ENCODE measurements at places on chromosomes 6 and 20.

DNA sequence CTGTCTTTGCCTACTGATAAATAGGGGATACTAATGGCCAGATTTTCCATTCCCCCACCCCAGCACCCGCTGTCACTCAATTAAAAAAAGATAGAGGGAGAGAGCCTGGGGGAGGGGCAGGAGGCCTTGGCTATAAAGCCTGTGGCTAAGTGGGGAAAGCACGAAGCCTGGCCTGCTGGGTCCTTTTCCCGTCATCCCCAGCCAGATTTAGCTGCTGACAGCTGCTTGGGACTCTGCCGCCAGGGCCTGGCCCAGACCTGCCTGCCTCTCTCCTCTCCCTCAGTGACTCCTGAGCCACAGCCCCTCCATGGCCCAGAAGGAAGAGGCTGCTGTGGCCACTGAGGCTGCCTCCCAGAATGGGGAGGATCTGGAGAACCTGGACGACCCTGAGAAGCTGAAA is at the start of gene APOBEC2:
Gene APOBEC2 (plus strand): TSS at position 162 of the 400 bp plus-strand sequence. CDS start 146 bp downstream, at position 308.
- no peak for DNase-seq

- DNase-seq = no peak
Observed at GRCh38 chr6:1962201-1962600, 283.2 kb downstream of the GMDS start.

GRCh38 chr6:101741474-101742171 is 348.1 kb downstream of the GRIK2 start:
- no peak for DNase-seq

- no peak for DNase-seq
Observed at GRCh38 chr6:36487698-36488097, 44.9 kb downstream of the KCTD20 start.

- DNase-seq = no peak
Observed at GRCh38 chr6:169791721-169792131, 40.3 kb downstream of the ERMARD start.

DNA sequence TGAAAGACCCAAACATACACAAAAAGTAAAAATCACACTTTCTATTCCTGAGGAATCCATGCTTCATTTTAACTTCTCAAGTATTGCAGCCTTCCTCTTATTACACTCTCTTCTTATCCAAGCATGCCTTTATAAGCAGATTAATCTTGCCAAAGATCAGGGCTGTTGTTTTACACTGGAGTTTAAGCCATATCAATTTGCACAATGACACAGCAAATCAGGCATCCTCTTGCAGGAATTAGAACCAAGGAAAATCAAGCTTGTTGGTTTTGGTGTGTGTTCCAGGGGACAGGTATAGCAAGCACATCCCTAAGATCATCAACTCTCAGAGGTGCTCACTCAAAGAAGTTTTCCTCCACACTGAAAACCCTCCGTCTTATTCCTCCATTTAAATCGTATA is 69.5 kb downstream of the CYP39A1 start:
- no peak for DNase-seq

- no peak for DNase-seq
Observed at GRCh38 chr20:43947316-43947710, 32.7 kb downstream of the TOX2 start.

GRCh38 chr6:163199371-163199770 is 215.1 kb upstream of the QKI start:
- DNase-seq = no peak

- no peak for DNase-seq
Observed at GRCh38 chr6:36615018-36615761, 21.0 kb downstream of the SRSF3 start.

DNA sequence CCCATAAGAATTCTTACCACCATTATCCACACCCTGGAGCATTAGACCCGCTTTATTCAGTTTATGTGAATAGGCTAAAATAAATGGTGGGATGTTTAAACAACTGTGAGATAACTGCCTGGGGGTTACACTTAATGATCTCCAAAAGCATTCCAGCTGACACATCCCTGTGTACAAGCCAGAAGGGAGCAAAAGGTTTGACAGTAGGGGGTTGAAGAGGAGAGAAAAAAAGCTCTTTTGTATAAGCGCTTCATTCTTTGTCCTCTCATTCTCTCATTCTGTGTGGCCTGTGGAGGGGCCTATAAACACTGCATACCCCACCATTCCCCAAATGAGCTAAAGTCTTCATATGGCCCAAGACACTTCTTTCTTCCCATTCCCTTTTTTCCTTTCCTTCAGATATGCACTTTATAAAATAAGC is 30.8 kb upstream of the COL21A1 start:
- DNase-seq = no peak

- no peak for DNase-seq
Observed at GRCh38 chr6:10510592-10511367, 10.4 kb upstream of the GCNT2 start.

- DNase-seq = no peak
Observed at GRCh38 chr6:39218868-39219567, 10.3 kb downstream of the KCNK5 start.

DNA sequence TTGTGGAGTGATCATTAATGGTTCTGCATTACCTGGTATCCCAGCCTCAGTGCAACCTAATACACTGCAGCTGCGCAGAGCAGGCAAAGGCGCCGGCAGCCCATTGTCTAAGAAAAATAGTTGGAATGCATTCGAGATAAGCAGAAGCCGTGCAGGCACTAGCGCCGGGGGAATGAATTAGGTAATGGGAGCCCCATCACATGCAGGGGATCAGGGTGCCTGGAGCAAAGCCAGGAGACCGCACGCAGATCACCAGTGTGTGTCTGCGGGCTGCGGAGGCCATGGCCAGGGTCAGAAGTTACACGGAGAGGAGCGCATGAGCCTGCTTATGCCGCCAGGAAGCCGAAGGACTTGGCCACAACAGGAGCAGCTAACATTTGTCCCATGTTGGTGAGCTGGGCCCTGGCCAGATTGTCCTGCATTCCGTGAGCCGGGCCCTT is 156.8 kb downstream of the DLL1 start:
- DNase-seq = no peak

DNA sequence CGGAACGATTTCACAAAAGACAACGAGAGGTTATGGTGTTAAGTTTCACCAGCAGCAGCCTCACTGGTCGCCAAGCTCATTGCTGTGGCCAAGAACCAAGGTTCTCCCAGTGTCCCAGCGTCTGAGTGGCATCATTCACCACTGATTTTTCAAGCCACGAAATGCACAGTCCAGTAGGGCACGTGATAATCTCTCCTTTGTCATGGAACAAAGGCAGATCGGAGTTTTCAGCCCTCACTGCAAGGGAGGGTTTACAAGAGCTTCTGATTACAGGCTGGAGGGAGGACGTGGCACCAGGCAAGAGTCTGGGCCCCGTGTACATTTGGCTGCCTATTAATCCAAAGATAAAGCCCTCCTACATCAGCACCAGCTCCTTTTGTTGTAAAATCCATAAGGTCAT is 2.0 kb downstream of the CD24 start:
- no peak for DNase-seq

DNA sequence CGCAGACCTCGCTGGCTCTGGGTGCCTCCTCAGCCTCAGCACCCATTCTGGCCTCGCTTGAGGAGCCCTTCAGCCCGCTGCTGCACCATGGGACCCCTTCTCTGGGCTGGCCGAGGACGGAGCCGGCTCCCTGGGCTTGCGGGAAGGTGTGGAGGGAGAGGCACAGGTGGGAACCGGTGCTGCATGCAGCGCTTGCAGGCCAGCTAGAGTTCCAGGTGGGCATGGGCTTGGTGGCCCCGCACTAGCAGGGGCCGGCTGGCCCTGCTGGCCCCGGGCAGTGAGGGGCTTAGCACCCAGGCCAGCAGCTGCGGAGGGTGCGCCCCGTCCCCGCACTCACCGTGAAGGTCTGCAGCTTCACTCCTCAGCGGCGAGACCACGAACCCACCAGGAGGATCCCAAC is 30.4 kb downstream of the DEFB114 start:
- DNase-seq = no peak

- DNase-seq = no peak
Observed at GRCh38 chr6:17211101-17211500, 70.1 kb upstream of the RBM24 start.

- no peak for DNase-seq
Observed at GRCh38 chr6:94089941-94090340, 670.6 kb upstream of the EPHA7 start.

- DNase-seq = no peak
Observed at GRCh38 chr6:33692760-33693158, 18.7 kb downstream of the UQCC2 start.

GRCh38 chr20:18662279-18663040 is 74.6 kb downstream of the DTD1 start:
- DNase-seq = no peak
